Stimulated activated CD4-positive, alpha-beta T cell treated with anti-CD3 and anti-CD28 coated beads, Interleukin-4, amount 100 ng/mL, for 48 hours (primary cell): ENCODE measurements at places on chromosomes 6 and 20.

GRCh38 chr6:163965426-163966348 is 551.2 kb downstream of the QKI start:
- no peak for DNase-seq

- DNase-seq, result no peak
Measured at GRCh38 chr6:23097566-23097965, 528.2 kb downstream of the HDGFL1 start.

DNA sequence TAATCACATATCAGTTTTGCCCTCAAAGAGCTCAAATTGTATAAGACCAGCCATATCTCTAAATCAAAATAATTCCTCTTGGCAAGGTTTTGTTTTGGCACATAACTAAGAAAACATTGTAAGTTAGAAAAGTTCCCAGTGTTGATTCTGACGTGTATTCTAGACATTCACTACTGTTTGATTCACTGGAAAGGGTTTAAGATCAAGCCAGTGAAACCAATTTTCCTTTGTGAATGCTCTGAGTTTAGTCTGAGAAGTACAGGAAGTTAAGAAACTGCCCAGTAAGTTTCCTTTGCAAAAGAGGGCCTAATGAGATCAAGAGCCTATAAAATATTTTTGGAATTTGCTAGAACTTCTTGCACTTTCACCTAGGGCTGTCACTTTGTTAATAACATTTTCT is 143.0 kb downstream of the FNDC1 start:
- DNase-seq, result no peak

DNA sequence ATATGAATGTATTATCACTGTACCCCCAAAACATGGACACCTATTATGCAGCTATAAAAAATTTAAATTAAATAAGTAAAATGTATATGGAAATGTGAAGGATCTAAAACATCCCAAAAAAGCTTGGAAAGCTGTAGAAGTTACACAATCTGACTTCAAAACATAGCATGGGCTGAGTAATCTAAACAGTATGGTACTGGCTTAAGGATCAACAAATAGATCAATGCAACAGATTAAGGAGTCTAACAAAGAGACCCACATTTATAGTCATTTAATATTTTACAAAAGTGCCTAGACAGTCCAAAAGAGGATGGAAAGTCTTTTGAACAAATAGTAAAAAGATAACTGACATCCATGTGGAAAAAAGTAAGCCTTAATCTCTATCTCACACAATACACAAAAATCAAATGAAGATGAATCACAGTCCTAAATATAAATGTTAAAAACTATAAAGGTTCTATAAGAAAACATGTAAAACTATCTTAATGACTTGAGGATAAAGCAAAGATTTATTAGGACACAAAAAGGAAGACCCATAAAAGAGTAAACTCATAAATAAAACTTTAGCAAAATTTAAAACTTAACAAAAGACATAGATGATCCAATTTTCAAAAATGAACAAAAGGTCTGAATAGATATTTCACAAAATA is 46.8 kb downstream of the RANBP9 start:
- no peak for DNase-seq

DNA sequence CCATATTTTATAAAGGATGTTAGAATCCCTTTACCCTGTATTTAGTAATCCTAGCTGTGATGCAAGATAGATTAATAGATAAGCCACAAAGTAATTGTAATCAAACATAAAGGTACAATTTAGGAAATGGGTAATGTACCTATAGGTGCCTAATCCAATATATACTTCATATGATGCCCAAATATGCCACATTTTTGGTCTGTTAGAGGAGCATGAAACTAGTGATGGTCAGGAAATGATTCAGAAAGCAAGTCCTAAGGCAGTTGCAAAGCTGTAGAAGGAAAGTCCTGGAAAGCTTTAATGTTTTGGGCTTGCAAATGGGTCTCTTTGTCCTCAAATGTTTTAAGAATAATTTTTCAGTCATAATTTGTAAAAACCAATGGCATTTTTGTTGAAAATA is 76.6 kb upstream of the PTPRK start:
- no peak for DNase-seq

GRCh38 chr6:2213086-2213485 is 32.3 kb downstream of the GMDS start:
- DNase-seq, result no peak

DNA sequence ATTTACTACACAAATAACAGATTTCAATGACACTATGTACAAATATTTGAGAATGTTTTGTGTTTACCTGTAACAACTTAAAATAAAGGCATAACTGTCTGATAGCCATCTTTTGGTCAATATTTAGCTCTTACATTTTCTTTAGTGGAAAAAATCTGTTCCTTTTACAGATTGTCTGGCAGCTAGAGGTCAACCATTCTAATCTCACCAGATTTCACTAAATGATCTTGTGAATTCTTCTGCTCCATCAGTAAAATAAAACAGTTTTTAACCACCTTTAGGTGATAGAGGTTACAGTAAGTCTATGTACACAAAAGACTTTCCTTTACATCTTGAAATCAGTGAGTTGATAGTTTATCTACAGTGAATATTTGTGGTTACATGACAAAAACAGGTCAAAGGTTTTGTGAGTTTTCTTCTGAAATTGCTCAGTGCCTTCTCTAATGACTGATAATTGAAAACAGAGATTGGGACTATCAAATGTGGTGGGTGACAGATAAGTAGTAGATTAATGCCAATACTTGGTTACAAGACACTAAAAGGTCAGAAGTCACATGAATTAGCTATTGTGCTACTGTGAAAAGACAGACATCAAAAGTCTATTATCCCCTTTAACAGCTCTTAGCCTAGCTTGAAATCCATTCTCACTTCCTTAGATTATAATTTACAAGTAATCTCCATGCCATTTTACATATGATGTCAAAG is 47.4 kb downstream of the BMP5 start:
- DNase-seq, result no peak

DNA sequence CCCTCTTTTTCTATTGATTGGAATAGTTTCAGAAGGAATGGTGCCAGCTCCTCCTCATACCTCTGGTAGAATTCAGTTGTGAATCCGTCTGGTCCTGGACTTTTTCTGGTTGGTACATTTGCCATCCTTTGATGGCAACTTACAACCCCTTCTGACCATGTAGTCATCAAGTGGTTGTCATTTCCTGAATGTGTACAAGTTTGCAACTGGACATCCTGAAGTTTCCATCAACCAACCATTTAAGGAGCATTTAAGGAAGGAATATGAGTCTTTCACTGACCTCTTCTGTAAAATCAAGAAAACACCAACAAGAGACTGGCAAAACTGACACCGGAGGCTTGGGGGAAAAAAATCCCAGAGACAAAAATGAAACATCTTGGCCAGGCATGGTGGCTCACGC is 97.4 kb downstream of the RIN2 start:
- no peak for DNase-seq

- DNase-seq, result no peak
Measured at GRCh38 chr6:1024587-1024986, 287.3 kb upstream of the FOXQ1 start.

GRCh38 chr20:32501709-32502108 is 83.4 kb downstream of the NOL4L start:
- DNase-seq, result no peak

DNA sequence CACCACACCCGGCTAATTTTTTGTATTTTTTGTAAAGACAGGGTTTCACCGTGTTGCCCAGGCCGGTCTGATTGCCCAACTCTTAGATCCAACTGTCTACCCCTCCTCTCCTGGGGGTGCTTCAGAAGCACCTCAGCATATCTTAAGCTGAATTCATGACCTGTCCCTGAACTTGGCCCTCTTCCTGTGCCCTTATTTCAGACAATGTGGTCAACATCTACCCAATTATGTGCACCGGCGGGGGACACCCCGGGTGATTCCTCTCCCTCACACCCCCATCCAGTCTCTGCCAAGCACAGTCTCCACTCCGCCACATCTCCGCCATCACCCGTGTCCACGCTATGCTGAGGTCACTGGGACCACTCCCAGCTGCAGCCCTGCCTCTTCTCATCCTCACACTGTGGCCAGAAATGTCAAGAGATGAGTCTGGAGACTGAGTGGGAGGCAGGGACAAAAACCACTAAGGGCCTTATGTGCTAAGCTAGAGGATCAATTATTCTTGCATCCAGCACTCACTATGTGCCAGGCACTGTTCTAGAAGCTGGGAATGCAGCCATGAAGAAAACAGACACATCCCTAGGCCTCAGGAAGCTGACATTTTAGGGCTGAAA is 111.9 kb downstream of the ARMC2 start:
- no peak for DNase-seq

GRCh38 chr6:10272591-10272990 is 142.3 kb downstream of the TFAP2A start:
- DNase-seq, result no peak

DNA sequence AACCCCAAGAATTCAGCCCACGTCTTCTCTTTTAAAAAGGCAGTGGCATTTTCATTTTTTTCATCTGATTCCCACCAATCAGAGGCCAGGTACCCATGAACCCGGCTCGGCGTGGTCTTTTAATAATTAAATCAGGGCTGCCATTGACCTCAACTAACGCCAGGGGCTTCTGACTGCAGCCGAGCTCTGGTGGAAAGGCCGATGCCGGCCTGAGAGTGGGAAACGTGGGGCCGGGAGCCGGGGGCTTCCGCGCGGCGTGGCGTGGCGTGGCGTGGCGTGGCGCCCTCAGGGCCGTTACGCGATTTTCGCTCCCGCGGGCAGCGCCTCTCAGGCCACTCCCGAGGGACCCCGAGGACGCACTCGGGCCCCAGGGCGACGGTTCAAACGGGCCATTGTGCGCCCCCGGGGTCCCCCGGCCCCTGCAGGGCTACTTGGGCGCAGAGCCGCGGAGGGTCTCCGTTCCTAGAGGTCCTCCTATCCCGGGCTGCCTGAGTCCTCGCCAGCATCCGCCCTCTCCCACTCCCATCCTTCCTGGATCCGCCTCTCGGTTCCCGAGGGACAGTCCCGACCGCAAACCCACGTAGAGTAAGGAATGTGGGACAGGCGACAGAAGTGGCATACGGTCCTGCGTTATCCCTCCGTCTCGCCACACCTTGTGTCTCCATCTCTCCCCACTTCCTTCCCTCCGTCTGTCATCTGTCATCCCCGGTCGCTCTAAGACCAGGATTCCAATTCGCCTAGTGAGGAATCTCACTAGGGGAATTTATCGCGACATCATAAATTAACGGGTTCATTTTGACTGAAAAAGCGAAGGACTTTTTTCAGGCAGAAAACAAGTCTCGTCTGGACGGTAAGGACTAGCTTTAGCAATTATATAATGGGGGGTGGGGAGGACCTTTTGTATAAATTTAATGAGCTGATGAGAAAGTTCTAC is 876 bp upstream of the TBPL1 start:
- DNase-seq, result peak; percentile 15

- no peak for DNase-seq
Measured at GRCh38 chr6:112833581-112834131, 486.5 kb downstream of the RFPL4B start.

- DNase-seq, result no peak
Measured at GRCh38 chr6:1328129-1328800, 16.4 kb downstream of the FOXQ1 start.

DNA sequence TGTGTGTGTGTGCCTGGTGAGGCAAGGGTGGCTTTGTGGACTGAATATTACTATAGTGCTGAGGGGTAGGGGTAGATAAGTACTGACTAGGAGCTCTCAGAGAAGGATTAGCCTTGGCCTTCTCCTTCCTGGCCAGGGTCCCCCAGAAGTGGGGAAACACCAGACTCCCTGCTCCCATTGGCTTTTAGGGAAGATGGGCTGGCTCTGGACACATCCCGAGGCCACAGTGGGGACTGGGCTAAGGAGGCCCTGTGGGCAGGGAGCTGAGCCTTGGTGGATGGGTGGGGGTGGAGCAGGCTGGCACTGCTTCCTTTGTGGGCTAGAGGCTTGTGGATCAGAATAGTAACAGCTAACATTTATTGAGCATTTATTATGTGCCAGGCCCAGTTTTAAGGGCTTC is 3.1 kb downstream of the EPB41L1 start:
- no peak for DNase-seq

- DNase-seq, result no peak
Measured at GRCh38 chr20:59825944-59826759, 107.3 kb downstream of the SYCP2 start.

DNA sequence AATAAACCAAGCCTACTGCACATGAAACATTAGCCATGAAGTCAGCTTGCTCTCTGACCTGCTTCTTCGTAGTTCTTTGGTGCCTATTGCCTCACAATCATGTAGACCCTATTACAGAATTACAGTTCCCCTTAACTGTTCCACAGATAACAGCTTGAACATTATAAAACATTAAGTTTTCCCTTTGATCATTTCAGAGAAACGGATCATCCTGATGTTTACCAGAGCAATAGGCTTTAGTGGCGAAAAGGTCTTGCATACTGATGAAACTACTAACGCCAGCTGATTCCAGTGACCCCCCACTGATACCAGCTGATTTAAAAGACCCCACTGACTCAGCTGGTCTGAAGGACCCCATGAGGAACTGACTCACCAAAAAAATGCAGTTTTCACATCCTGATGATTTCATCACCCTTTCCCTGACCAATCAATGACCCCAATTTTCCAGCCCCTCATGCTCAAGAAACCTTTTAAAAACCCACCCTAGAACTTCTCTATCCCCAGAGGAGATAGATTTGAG is 39.4 kb upstream of the MLIP start:
- DNase-seq, result no peak

DNA sequence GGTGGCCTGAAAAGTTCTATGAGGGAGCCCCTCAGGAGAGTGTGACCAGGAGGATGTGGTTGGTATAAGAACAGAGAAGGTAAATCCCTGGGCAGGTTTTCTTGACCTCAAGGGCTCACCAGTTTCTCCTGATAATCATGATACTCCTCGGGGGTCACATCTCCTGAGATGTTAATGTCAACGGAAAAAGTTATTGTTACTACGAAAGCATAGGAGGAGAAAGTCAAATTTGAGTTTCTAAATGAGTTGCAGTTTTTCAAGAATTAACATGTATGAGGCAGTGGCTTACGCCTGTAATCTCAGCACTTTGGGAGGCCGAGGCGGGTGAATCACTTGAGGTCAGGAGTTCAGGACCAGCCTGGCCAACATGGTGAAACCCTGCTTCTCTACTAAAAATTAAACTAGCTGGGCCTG is 23.4 kb downstream of the MGME1 start:
- peak; percentile 20 for DNase-seq

GRCh38 chr6:158892266-158892665 is 73.1 kb upstream of the EZR start:
- DNase-seq, result no peak

DNA sequence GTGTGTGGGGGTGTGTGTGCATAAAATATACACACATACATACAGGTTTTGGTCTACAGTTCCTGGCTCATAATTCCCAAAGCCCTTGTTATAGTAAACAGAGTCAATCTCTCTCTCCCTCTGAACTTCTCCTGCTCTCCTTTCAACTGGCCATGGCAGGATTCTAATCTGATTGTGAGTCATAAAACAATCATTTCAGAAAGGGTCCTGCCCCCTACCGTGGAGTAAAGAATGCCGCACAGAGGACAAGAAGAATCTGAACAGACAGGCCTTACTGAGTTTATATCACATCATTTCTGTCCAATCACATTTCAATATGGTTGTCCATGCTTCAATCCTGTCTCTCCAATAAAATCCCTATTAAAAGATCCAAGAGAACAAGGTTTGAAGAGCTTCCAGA is 416.9 kb downstream of the FRK start:
- no peak for DNase-seq

GRCh38 chr20:6299456-6299855 is 176.6 kb upstream of the FERMT1 start:
- DNase-seq, result no peak

GRCh38 chr20:22771706-22772105 is 187.3 kb upstream of the FOXA2 start:
- no peak for DNase-seq
